ENCODE measurements at places on chromosomes 3 and 15. TPM values are rescaled to one million over a fixed set of nuclear protein-coding genes. Genes with fewer than 3 reads are reported as not detected.

Gene TSPAN3
- polyA plus RNA-seq: 522 TPM

- no peak for DNase-seq
Measured at GRCh38 chr3:190574473-190574872, 60.6 kb downstream of the IL1RAP start.

DNA sequence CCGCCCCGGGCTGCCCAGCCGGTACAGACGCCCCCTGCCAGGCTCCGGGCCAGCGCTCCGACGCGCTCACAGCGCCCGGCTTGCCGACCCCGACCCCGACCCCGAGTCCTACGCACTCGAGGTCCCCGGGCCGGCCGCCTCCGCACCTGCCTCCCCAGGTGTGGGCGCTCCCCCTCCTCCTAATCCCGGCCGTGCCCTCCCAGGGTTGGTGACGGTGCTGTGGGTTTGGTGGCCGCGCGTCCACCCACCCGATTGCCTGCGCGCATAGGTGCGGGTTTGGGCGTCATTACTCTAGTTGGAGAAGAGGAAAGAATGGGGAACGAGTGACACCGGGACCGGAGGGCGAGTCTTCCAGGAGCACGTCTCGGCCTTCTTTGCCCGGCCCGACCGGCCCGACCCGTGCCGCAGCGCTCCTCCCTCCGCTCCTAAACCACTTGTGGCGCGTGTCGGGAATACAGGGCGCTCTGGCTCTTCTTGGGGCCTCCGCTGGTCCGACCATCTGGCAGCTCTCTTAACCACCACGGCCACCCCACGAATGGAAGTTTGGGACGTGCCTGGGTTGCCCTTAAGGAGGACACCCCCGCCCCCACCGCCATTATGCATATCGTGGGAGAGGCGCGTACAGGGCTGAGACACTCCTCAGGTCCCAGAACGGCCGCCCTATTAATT lies 810 bp upstream of the THRB start:
- no peak for DNase-seq

GRCh38 chr15:52529341-52529924 lies 753 bp upstream of the MYO5A start:
- no peak for DNase-seq

- no peak for DNase-seq
Measured at GRCh38 chr3:78872195-78872594, 895.6 kb downstream of the ROBO1 start.
